ENCODE measurements at places on chromosomes 4 and X.

- no peak for DNase-seq
Observed at GRCh38 chrX:152641996-152642395, 4.3 kb downstream of the GABRQ start.

DNA sequence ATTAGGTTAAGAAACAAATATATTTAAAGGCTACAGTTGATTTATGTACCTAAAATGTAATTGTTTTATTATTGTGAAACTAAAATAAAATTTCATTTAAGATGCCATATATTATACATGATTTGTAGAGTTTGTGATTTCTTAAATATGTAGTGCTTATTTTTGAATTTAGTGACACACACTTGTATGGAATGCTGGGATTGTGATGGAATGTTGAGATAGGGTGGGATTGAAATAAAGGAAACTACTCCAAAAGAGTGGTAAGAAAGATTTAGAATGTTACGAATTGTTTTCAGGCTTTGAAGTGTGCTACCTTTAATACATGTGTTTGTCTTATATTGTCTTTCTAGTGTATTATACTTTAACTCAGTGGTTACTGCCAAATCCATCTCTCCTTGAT lies 330.3 kb upstream of the PITX2 start:
- DNase-seq, result no peak

GRCh38 chrX:153884136-153884535 lies 1.8 kb downstream of the L1CAM start:
- DNase-seq, result no peak

DNA sequence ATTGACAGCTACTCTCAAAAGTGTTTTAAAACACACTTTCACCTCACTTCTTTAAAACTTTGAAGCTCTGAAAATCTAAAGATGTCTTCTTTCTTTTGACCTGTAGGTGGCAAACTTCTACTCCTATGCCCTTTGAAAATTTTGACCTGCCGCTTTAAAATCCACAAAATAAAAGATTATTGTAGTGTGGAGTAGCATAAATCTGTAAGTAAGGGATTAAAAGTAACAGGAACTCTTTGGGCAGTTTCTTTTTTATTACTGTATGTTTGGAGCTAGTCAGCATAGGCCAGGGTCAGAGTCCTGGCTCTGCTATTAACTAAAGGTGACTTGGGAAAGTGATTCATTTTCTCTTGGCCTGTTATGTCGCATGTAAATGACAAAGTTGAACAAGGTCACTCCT lies 25.5 kb downstream of the BBS12 start:
- no peak for DNase-seq

- no peak for DNase-seq
Observed at GRCh38 chr4:124415146-124415545, 297.4 kb downstream of the ANKRD50 start.

DNA sequence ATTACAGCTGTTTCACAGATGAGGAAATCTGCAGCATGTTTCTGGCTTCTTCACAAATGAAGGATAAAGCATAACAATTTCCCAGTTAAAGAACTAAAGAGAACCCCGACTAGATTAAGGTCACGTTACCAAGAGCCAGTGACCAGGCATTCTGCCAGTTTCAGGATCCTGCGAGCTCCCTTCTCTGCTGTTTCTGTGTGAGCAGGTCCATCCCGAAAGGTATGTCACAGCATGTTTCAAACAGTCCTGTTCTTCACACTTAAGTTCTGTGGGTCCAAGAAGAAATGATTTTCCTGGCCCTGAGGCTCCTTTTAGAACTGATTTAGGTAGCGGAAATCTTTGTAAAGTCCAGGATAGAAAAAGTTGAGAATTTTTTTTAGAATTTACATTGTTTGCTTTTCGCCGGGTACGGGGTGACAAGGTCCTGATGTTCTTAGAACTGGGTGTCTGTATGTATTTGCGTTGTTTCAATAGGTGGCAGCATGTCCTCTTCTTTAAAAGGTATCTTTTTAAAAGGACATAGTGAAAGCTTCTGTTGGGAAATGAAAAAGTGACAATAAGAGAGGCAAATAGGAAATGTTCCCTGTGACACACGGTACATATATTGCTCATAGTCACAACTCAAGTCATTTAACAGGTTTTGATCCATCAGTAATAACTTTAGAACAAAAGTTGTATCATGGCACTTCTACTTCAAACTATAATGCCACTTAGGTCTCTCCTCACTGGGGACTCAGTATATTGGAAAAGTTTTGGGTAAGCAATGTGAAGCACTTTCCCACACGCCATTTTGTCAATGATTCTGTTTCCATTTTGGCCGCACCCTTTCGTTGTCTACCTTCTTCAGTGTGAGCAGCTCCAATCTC lies 18.4 kb downstream of the IL21 start:
- DNase-seq, result no peak

GRCh38 chr4:55012363-55013230 lies 112.8 kb downstream of the KDR start:
- DNase-seq, result no peak

- DNase-seq, result no peak
Observed at GRCh38 chr4:46979283-46979682, 14.1 kb downstream of the GABRA4 start.

DNA sequence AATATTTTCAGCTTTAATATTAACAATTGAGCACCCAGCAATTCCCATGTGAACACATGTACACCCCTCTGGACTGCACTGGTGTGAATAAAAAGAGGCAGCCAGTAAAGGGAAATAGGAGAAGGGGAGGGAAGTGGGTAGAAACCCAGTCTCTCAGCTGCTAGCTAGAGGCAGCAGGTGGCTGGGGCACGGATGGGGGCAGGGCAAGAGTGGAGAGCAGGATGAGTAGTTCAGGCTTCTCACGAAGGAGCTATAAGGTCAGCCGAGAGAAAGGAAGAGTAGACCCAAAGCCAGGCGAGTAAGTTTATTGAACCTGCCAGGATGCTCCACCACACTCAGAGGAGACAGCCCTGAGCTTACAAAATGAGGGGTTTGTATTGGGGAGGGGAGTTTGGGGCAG lies 184.8 kb upstream of the MTMR8 start:
- DNase-seq, result no peak

DNA sequence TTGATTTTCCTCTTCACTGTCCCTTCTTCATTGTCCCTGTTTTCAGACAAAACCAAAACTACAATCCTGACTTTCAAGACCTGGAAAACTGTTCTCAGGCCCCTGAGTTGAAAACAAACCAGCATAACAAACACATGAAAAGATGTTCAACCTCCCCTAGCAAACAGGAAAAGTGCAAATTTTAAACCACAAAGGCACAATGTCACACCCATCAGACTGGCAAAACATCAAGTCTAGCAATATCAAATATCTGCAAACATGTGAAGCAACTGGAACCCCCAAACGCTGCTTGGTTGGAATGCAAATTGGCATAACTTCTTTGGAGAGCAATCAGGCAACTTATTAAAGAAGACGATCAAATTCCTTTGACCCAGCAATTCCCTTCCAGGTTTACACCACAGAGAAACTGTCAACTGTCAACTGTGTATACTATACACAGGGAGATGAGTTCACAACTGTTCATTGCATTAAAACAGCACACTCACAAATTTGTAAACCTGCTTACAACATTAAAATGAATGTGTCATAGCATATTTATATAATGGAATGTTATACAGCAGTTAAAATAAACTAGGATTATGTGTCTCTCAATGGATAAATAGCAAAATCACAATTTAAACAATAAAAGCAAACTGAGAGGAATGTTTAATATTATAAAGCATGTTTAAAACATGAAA lies 7.0 kb downstream of the USP46 start:
- DNase-seq, result no peak
